ENCODE measurements at places on chromosomes 6 and 20. TPM values are rescaled to one million over a fixed set of nuclear protein-coding genes. Genes with fewer than 3 reads are reported as not detected.

Gene NRSN1
- total RNA-seq, result not detected

Gene GPLD1
- total RNA-seq, result 0.18 TPM

Gene LY6G5B
- 27.9 TPM for total RNA-seq

Gene EEF1A2
- total RNA-seq, result 0.45 TPM

Gene ZNF391
- 0.39 TPM for total RNA-seq

Gene FAM162B
- total RNA-seq, result not detected

Gene PDYN
- total RNA-seq, result not detected

Gene TFAP2A
- 0.07 TPM for total RNA-seq

Gene FOXQ1
- not detected for total RNA-seq

Gene PCSK2
- not detected for total RNA-seq

Measured in T-helper 2 cell treated with Interferon-gamma antibody and Interleukin-4, amounts not matched to agents 100 ng/mL and 5 ng/mL, for 36 hours (primary cell).